Stimulated activated CD4-positive, alpha-beta T cell treated with anti-CD3 and anti-CD28 coated beads, Interleukin-1b, Interleukin-23, amount 100 ng/mL, for 4 hours (primary cell): ENCODE measurements at places on chromosomes 16 and 17.
A peak's percentile ranks its signal among the peaks of the same experiment; 100 is the strongest.

DNA sequence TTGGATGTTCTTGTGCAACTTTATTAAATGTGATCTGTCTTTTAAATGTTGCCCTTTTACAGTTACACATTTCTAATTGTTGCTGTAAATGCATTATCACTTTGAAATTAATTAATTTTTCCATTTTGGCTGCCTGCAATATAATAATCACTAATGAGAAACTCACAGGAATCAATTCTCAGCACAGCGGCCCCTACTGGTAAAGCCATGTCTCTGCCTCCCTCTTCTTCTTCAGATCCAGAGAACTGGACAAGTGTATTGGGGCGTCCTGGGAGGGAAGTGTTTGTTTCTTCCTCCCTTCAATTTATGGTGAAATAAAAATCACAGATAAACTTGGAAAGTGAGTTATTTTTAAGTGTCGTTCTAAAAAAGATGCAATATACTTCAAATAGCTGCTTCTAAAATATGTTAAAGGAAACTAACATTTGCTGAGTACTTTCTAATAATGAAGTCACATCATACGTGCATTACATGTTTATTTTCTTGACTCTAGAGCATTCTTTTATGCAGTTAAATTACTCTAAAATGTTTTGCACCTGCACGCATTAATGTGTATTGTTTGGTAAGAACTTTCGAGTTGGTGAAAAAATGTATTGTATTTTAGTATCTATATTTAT lies 338.0 kb downstream of the WWOX start:
- peak; percentile 1 for DNase-seq

DNA sequence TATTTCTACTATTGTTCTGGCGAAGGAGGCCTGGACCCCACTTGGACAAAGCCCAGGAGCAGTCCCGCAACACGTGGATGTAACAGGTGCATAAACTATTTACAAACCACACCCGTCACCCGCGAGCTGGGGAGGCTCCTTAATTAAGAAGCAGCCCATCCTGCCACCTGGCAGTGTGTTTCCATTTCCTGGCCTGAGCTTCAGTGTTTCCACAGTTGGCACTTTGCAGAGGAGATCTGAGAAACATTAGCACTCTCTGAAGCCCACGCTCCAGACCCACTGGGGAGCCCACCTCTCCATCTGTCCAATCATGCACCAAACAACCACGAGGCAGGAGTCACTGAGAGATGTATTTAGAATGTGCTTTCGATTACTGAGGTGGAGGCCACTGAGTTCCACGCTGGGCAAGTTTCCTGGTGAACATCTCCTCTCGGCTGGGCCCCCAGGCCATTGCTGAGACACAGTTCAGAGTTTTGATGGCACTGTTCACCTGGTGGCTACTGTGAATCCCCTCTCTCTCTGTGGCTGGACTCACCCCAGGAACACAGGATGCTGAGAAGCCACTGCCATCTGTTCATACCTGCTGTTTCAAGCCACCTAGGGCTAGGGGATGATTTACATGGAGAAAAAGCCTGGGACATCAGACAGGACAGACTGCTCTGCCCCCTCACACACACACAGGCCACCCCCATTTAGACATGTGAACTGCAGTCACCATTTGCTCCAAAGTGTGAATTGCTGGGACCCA lies 129.1 kb downstream of the AIPL1 start:
- no peak for DNase-seq

- DNase-seq: no peak
Measured at GRCh38 chr16:15714393-15715172, 64.5 kb downstream of the NDE1 start.

- no peak for DNase-seq
Measured at GRCh38 chr17:59355030-59355701, 23.7 kb downstream of the YPEL2 start.

DNA sequence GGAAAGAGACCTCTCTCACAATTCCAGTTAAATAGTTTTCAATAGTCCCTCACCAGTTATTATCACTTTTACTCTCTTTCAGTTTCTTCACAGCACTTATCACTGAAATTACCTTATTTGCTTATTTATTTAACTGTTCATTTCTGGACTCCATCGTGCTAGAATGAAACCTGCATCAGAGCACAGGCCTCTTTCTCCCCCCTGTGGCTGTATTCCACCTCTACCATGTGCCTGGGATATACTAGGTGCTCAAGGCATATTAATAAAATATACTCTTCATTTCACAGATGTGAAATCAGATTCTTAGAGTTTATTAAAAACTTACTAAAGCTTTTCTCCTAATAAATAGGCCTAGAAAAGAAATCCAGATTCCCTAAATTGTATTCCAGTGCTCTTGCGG lies 308.9 kb upstream of the MON1B start:
- no peak for DNase-seq

- DNase-seq: no peak
Measured at GRCh38 chr16:66923866-66924265, 1.5 kb downstream of the RRAD start.

DNA sequence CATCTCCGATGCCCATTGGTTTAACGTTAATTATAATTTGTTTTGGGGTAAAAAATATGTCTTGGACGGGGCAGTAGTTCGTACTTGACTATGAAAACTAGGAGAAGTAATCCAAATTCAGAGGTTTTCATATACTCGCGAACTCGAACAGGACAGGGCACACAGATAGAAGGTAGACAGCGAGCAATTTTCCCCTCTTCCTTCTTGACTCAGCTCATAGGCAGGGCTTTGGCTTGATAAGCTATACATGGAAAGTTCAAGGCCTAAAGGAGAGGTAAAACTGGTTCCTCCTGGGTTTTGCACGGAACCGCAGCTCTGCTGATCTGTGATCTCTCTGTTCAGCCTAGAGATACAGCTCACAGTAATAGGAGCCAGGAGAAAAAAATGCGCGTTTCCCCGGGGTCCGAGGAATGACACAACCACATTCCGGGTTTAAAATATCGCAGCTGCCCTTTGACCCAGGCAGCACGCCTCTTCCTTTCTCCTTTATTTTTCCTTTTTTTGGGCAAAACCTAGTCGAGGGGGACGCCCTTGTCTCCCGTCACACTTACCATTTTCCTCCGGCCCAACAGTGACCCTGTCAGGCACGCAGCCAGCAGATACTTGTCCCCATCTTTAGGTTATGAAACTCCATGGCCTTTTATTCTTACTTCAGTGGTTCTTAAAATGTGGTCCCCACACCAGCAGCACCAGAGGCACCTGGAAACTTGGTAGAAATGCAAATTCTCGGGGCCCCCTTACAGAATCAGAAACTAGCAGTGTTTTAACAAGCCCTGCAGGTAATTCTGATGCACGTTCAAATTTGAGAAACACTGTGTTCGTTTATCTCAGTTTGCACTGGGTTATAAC lies 1.7 kb upstream of the LASP1 start:
- no peak for DNase-seq

GRCh38 chr17:43927060-43927864 lies 15.0 kb downstream of the PPY start:
- DNase-seq: no peak

GRCh38 chr16:87675111-87675719 lies 72.9 kb downstream of the JPH3 start:
- no peak for DNase-seq
